Activated CD4-positive, alpha-beta T cell treated with anti-CD3 and anti-CD28 coated beads, Interleukin-2, amount 50 U/mL, for 1 hour (primary cell): ENCODE measurements at places on chromosomes 4 and X.

GRCh38 chrX:93420090-93420489, 253.3 kb downstream of the NAP1L3 start:
- DNase-seq = no peak

GRCh38 chr4:43351970-43352806, 459.7 kb downstream of the GRXCR1 start:
- no peak for DNase-seq

DNA sequence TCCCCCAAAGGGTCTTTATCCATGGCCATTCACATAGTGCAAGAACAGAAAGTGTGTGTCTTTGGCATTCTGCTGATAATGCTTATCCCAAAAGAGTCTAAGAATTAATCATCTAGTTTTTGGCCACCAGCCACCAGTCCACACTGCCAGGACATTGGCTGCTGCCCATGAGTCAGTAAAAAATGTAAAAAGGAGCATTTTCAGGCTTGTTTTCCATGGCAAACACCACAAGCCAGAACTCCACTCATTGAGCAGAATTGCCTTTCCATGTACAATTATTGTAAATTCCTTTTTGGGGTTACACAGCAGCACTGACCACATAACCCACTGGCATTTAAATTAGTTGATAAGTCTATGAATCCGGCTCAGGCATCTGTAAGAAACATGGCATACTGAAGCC, 89.2 kb upstream of the PRDX4 start:
- DNase-seq = no peak

DNA sequence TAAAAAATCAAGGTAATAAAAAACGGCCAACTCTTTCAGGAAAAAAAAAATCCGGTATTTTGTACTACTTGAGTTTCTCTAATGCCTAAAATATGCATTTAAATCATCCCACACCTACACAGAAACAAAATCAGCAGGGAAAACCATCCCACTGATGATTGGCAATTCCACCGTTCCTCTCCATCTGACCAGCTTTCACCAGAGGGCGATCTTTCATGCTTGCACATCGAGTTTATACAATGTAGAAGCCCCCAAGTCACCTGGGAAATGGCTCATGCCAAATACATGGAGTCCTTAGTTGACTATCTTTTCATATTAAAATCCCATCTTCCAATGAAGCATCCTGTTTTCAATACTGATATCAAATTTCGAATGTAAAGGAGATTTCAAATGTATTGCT, 69.2 kb downstream of the PTCHD1 start:
- DNase-seq = no peak

- no peak for DNase-seq
These were observed 182.9 kb downstream of the COX18 start for GRCh38 chr4:72886602-72887001.

DNA sequence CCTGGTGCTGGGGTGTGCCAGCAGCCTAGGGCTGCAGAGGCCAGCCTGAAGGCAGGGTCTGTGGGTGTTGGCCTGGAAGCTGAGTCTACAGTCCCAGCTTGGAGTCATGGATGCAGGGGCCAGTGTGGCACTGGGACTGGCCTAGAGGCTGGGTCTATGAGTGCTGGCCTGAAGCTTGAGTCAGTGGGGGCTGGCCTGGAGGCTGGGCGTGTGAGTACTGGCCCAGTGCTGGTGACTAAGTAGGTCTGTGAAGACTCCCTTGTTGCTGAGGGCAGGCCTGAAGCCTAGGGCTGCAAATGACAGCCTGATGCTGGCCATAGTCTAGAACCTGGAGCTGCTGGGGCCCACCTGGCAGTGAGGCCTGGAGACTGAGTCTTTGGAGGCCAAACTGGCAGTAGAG, 31.3 kb upstream of the ALG13 start:
- no peak for DNase-seq

- DNase-seq = no peak
These were observed 405.3 kb upstream of the FAT1 start for GRCh38 chr4:187128976-187129375.

DNA sequence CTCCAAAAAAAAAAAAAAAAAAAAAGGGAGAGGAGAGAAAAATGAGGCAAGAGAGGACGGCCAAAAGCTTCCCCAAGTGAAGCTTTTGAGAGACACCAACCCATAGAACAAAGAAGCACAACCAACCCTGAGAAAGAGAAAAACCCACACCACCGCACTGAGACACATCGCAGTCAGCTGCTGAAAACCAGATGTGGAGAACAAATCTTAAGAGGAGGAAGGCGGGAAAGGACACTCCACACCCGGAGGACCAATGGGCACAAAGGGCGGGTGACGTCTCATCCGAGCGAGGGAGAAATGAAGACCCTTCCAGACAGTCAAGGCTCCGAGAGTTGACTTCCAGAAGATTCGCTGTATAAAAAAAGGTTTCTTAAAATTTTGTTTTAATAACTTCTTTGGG, 112.1 kb downstream of the AFAP1 start:
- DNase-seq = no peak

- no peak for DNase-seq
These were observed 275.2 kb downstream of the SPRY1 start for GRCh38 chr4:123671636-123672404.

GRCh38 chrX:148871422-148872160, 371.2 kb downstream of the AFF2 start:
- DNase-seq = no peak

DNA sequence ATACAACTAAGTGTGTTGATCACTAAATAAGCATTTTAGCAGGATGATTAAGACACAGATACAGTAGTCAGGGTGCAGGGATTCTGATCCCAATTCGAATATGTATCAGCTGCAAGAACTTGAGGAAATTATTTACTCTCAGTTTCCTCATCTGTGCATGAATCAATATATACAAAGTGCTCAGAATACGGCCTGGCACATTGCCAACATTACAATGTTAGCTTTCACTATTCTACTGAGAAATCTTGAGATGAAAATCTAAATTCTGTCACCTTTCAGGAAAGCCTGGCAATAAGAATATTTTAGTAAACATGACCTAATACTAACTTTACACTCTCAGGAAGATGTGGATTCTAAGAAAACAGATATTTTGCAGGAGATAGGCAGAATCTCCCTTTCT, 1001.6 kb upstream of the IGFBP7 start:
- no peak for DNase-seq

- DNase-seq = no peak
These were observed 23.5 kb downstream of the CHM start for GRCh38 chrX:86023811-86024210.

DNA sequence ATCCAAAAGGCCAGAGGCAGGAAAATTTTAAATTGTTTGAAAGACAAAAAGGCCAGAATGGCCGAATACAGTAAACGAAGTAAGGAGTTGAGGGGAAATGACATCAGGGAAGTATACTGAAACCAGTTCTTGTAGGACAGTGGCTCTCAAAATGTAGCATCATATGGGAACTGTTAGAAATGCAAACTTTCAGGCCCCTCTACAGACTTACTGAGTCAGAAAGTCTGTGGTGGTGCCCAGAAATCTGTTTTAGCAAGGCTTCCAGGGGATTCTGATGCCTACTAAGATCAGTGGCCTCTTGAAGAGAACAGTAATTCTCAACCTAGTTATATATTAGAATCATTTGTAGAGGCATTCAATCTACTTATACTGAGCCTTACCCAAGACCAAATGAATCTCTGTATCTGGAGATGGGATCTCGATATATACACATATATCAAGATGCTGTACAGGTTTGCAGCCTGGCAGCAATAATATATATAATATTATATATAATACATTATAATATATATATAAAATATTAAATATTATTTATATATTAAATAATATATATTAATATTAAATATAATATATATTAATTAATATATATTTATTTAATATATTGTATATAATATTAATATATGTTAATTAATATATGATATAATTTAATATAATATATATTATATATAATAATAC, 39.7 kb downstream of the ADAMTS3 start:
- no peak for DNase-seq

DNA sequence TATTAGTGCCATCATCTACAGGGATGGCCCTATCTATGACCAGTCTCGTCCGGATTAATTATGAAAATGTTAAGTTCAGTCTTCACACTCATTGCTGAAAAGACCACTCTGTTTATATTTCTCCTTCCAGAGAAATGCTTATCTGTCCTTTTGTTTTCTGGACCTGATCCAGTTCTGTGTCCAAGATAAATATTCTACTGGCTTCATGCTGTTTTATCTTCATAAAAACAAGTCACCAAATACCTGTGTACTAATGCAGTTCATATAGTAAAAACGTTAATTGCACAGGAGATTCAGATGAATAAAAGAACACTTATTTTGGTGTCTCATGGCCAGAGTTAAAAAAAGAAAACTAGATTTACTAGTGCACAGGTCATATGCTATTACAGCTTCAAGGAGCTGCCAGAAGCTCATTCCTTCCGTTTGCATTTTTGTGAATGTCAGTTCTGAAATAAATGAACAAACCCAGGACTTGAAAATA, 17.3 kb downstream of the FNIP2 start:
- no peak for DNase-seq

- DNase-seq = no peak
These were observed 56.0 kb downstream of the ZNF827 start for GRCh38 chr4:145882604-145883003.

DNA sequence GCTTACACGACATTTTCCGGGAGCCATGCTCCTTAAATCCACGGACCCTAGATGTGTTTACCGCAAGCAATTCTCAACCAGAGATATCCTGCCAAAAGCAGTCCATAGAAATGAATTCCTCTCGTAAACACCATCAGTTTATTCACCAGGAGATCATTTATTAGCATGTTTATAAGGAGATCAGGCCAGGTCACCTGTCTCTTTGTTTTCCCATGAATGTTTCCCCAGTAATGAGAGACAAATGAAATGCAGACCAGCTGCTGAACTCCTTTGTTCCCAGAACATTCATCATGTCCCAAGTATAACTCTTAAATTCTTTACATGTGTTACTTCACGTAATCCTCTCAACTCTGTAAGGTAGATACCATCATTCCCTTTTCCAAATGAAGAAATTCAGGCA, 137.1 kb downstream of the DDX53 start:
- DNase-seq = no peak

DNA sequence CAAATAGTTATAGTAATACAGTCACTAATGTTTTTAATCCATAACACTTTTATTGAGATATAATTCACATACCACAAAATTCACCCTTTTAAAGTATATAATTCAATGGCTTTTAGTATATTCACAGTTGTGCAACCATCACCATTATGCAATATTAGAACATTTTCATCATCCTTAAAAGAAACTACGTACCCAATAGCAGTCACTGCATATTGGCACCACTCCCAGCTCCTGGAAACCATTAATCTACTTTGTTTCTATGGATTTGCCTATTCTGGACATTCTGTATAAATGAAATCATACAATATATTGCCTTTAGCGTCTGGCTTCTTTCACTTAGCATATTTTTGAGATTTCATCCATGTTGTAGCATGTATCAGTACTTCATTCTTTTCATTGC, 99.3 kb downstream of the AMMECR1 start:
- no peak for DNase-seq
